Lung (tissue), 17 donors: ENCODE measurements at places on chromosomes 1 and 21. TPM values are rescaled to one million over a fixed set of nuclear protein-coding genes. Genes with fewer than 3 reads are reported as not detected.

The CELA2B gene
- 0.63 TPM for total RNA-seq

The ELF3 gene
- 219 TPM for total RNA-seq

The BLACAT1 gene
- 0.74 TPM for total RNA-seq

The C1QA gene
- total RNA-seq: 27.4 TPM

The HAPLN2 gene
- 0.18 TPM for total RNA-seq

The GJA4 gene
- 22.6 TPM for total RNA-seq

The LEMD1 gene
- 1.0 TPM for total RNA-seq

The UMODL1 gene
- total RNA-seq: 0.28 TPM

The SLC30A7 gene
- 33.9 TPM for total RNA-seq

The FCRL1 gene
- 3.4 TPM for total RNA-seq

The ZBTB7B gene
- 41.9 TPM for total RNA-seq

The ERG gene
- total RNA-seq: 26.1 TPM

The FAAP20 gene
- total RNA-seq: 16.8 TPM

The S100A9 gene
- total RNA-seq: 394 TPM

The GFI1 gene
- total RNA-seq: 2.2 TPM

The RGS13 gene
- 0.48 TPM for total RNA-seq

The MARK1 gene
- 6.5 TPM for total RNA-seq

The OLFML2B gene
- 12.4 TPM for total RNA-seq

The NPHS2 gene
- not detected for total RNA-seq

The CHIA gene
- total RNA-seq: 2.2 TPM

The PLA2G2A gene
- total RNA-seq: 1.8 TPM

The ACTA1 gene
- 0.71 TPM for total RNA-seq

The PLA2G2F gene
- total RNA-seq: not detected

The ADAMTS5 gene
- 22.2 TPM for total RNA-seq

The GIPC2 gene
- 2.5 TPM for total RNA-seq

The MCOLN3 gene
- total RNA-seq: 4.2 TPM

The CFHR5 gene
- not detected for total RNA-seq

The KCNJ9 gene
- total RNA-seq: not detected

The FMO4 gene
- total RNA-seq: 12.5 TPM

The ATP1A2 gene
- total RNA-seq: 7.9 TPM

The SIPA1L2 gene
- 27.0 TPM for total RNA-seq

The PADI4 gene
- 12.4 TPM for total RNA-seq

The PPIAL4G gene
- 0.12 TPM for total RNA-seq

The TTC22 gene
- 6.6 TPM for total RNA-seq

The PTPRU gene
- total RNA-seq: 55.3 TPM

The STXBP3 gene
- 83.6 TPM for total RNA-seq

The RGS4 gene
- total RNA-seq: 6.4 TPM

The LENEP gene
- 0.89 TPM for total RNA-seq

The IFNAR1 gene
- 58.7 TPM for total RNA-seq

The EVA1C gene
- 13.9 TPM for total RNA-seq

The TNFRSF8 gene
- total RNA-seq: 1.9 TPM

The TFF3 gene
- 37.8 TPM for total RNA-seq

The FCRL4 gene
- 0.57 TPM for total RNA-seq

The SLAMF6 gene
- total RNA-seq: 2.4 TPM

The NR1I3 gene
- total RNA-seq: not detected

The PDE4B gene
- total RNA-seq: 96.2 TPM
